ENCODE measurements at places on chromosomes 4 and X.
A peak's percentile ranks its signal among the peaks of the same experiment; 100 is the strongest.

GRCh38 chr4:107452717-107453630 is 267.1 kb downstream of the PAPSS1 start:
- DNase-seq = no peak

GRCh38 chrX:105618393-105619101 is 203.8 kb upstream of the NRK start:
- no peak for DNase-seq

GRCh38 chr4:180296036-180296599 is 1947.1 kb upstream of the TENM3 start:
- DNase-seq = no peak

- DNase-seq = no peak
Observed at GRCh38 chr4:92520563-92520962, 216.8 kb downstream of the GRID2 start.

DNA sequence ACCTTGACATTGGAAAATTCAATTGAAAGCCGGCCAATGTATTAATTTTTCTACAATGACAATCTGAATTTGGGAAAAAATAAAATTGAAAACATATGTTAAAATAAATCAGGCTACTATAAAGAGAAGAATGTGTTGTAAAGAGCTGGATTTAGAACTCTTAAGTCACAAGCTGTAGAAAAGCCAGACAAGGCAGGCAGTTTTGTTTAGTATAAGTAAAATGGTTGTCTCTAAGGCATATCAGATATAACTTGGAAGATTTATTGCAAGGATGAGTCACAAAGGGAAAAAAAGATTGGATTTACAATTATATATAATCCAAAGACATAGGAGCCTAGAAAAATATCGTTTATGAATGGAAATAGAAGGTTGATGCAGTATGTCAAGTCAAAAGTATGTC is 549.1 kb upstream of the EPHA5 start:
- no peak for DNase-seq

GRCh38 chrX:13474164-13474516 is 95.3 kb upstream of the EGFL6 start:
- no peak for DNase-seq

DNA sequence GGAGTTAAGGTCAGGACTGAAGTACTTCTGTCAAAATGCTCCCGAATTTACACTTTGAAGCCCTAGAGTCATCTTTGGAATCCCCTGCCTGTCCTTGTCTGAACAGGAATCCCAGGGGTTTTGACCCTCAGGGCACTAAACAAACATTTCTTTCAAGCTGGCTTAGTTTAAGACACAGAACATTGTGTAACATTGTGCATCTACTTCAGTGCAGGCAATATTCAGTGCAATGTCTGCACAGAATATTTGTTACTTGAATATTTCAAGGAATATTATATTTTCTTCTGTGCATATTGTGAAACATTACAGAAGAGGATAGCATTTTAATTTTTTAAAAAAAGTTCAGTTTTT is 763.4 kb downstream of the PCDH18 start:
- no peak for DNase-seq

DNA sequence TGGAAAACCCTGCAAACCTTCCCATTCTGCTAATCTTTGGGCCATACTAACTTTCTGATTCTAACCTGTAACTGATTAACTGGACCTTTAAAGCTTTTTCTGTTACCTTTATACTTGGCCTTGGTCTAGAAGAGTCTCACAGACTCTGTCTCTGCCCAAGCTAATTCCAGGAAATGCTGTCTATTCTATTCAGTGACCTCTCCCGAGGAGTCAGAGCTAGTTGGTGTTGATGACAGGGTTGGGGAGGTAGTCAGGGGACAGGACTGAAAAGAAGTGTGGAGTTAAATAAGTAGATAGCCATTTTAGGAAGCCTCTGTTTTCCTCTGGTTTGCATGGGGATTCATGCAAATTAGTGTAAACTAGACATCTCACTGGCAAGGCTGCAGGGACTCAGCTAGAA is 429.5 kb downstream of the GRID2 start:
- DNase-seq = no peak

DNA sequence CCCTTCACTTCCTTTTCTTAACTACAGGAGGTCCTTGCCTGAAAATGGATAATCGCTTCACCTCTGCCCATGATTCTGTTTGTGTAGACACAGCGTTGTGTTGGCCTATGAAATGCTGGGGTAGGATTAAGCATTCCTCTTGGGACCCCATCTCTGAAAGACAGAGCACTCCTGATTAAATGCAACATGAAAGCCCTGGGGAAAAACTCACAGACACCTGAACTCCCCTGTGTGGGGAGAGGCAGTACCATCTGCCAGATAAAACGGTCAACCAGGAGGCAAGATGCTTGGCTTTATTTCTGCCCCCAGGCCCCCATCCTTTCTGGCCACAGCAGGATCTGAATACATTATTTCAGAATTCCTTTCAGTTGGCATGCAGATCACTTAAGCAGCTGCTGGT is 1.9 kb downstream of the LGI2 start:
- DNase-seq = no peak

DNA sequence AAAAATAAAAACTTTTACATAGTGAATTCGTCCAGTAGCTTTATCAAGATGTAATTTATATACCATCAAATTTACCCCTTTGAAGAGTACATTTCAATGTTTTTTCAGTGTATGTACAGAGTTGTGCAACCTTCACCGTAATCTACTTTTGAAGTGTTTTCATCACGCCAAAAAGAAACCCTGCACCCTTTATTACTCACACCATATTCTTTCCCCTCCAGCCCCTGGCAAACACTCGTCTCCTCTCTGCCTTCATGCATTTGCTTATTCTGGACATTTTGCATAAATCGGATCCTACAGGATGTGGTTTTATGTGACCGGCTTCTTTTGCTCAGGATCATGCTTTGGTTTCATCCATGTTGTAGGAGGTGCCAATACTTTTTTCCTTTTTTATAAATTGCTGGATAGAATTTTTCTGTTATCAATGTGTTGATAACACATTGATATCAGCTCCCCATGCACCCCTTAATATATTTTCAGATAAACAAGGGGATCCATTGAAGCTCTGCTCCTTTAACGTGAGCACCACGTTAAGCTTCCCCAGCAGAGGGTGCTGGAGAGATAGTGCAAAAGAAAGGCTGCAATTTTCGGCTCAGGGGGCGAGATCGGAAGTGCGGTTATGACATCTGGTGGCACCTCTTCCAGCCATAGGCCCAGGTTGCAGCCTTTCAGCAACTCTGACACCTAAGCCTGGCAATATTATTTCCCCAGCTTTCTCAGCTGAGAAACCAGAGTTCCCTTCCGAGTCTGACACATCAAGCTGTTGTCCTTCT is 100.1 kb upstream of the VCX3B start:
- DNase-seq = peak; percentile 18

DNA sequence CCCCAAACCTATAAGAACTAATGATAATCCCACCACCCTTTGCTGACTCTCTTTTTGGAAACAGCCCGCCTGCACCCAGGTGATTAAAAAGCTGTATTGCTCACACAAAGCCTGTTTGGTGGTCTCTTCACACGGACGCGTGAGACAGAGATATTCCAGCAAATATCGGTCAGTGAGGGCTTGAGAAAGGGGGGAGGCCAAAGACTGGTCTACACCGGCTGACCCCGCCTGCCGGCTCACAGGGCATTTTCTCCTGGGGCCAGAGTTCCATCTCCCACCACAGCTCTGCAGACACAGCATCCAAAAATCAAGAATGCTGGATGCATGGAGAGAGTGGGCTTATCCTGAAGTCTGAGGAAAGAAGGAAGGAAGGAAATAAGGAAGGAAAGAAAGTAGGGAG is 176.0 kb downstream of the SHOX start:
- DNase-seq = no peak

DNA sequence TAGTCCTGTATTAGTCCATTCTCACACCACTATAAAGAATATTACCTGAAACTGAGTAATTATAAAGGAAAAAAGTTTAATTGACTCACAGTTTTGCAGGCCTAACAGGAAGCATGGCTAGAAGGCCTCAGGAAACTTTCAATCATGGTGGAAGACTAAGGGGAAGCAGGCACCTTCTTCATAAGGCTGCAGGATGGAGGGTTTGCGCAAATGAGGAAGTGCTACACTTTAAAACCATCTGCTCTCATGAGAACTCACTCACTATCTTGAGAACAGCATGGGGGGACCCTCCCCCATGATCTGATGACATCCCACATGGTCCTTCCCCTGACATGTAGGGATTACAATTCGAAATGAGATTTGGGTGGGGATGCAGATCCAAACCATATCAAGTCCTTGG is 12.1 kb upstream of the MAGEA11 start:
- DNase-seq = no peak

GRCh38 chr4:38056011-38056685 is 96.0 kb downstream of the PTTG2 start:
- no peak for DNase-seq

DNA sequence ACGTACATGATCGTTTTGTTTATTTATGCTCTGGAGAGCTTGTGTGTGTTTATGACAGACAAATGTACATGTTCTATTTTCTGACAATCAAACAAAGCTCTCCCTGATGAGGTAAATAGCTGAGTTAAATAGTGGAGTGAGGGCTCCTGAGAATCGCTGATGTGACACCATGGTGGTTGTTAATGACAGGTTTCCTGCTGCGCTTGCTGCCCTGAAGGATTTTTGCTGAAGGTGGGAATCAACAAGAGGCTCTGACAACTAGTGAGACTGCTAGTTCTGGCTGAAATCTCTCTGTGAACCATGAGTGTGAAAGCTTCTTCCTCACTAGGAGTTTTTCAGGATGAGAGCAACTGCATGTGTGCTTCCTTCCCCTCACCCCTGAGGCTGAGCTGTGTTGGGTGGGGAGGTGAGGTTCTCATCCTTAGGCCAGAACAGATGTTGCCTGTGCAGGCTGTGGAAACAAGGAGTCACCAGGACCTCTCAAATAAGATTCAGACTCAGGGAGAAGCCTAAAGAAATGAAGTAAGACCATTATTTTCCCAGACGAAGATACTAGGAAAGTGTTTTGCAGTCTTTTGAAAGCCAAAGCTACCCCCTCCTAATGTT is 173.4 kb upstream of the JADE1 start:
- DNase-seq = no peak

GRCh38 chrX:27619975-27620374 is 29.8 kb downstream of the DCAF8L2 start:
- DNase-seq = no peak
